ENCODE measurements at places on chromosomes 4 and X.

GRCh38 chrX:109889289-109890006 lies 113.5 kb upstream of the TMEM164 start:
- no peak for DNase-seq

DNA sequence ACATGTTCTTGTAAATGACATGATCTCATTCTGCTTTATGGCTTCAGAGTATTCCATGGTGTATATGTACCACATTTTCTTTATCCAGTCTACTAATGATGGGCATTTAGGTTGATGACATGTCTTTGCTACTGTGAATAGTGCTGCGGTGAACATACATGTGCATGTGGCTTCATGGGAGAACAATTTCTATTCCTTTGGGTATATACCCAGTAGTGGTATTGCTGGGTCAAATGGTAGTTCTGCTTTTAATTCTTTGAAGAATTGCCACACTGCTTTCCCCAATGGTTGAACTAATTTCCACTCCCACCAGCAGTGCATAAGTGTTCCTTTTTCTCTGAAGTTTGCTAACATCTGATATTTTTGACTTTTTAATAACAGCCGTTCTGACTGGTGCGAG lies 1080.3 kb downstream of the CCSER1 start:
- DNase-seq: no peak

- DNase-seq: no peak
These were observed 19.7 kb upstream of the LRBA start for GRCh38 chr4:151034829-151035228.

GRCh38 chrX:118493016-118493415 lies 2.6 kb upstream of the DOCK11 start:
- DNase-seq: no peak

DNA sequence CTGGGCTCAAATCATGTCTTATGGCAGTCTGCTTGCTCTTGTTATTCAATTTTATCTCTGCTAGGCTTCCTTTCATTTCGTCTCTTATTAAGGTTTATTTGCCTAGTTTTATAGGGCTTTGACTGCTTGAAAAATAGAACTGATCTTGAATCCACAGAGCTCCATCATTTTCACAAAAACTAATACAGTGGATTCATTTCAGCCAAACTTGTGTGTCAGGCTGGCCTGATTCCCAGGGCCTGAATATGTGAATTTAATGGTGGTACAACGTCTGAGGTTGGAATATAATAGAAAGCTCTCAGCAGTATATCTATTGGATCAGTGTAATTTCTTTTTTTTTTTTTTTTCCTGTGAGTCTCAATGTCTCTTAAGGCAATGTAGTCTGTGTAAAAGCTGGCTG lies 123.3 kb downstream of the POU4F2 start:
- DNase-seq: no peak

DNA sequence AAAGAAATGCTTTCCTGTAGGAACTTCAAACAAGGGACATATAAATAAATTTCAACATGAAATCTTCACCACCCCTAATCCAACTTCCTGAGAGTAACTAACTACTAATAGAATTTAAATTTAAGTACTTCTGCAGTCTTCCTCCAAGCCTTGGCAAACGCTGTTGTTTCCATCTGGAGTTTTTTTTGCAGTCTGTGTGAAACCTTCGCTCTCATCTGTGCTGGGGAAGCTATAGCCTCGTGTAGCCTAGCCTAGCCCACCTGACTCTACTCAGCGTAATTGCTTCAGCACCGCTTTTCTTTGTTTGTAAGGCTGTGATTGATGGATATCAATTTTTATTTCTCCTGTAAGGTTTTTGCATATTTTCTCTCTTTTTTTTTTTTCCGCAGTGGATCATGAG lies 30.9 kb downstream of the STOX2 start:
- DNase-seq: no peak

DNA sequence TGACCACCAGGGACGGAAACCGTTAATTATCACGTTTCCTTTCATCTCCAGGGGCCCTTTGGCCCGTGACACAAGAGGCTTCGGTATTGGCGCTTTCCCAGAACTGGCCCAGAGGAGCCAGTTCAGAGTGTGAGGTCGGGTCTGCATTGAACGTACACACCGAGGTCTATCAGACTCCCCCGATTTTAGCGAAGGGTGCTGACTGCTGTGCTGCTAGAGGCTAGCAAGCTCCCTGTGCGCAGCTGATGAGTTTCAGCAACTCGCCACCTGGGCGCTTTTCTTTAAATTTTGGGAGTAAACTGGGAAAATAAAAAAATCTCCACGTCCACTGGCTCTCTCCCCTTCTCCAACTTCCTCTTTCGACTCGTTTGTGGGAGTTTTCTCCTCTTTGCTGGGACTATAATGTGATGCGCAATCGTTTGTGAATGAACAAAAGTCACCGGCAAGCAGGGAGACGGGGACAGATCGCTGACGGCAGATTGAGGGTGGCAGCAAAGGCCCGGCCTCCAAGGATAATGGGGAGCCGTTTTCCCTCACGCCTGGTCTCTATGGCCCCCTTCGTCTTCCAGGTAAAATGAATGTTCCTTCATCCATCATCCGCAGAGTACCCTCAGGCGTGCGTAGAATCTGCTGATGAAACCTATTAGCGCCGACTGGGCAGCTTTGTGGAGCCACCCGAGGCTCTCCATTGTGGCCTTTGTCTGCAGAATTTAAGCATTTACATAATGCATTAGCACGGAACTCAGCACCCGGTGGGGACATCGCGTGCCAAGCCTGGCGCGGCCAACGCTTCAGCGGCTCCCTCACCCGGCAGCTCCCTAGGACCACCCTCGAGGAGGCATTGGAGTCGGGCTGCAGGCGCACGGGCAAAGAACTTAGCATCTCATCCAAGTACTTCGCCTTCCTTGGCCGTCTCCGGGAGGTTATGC lies 1.6 kb upstream of the LRAT start:
- DNase-seq: no peak

GRCh38 chrX:12611471-12611870 lies 179.7 kb upstream of the PRPS2 start:
- no peak for DNase-seq

DNA sequence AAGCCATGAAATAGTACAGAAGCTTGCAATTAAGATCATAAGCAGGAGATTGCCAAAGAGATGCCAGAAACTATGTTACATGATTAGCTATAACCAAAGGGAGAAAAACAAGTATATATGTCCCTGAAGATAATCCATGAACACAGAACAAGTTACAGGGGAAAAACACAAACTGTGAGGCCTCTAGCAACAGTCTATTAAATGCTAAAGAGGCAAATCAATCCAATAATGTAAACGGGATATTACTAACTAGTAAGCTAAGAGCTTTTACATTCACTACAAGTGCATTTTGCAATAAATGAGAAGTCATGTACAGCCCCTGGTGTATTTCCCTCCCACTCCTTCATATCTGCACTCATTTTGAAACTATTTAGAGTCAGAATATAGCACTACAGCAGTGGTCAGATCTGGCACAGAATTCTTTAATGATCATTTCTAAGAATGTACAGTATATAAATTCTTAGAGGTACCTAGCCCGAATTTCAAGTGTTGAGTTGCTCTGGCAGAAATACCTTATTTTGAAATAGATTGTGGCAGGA lies 449.8 kb upstream of the SMIM31 start:
- no peak for DNase-seq
